ENCODE measurements at places on chromosomes 4 and X.

GRCh38 chr4:26346203-26346620 lies 25.4 kb downstream of the RBPJ start:
- no peak for DNase-seq

GRCh38 chrX:65035446-65035770 lies 59.2 kb upstream of the ZC4H2 start:
- no peak for DNase-seq

GRCh38 chrX:23742174-23742696 lies 841 bp downstream of the ACOT9 start:
- DNase-seq: peak; percentile 32

- no peak for DNase-seq
Observed at GRCh38 chrX:134369576-134369975, 90.4 kb upstream of the HPRT1 start.

DNA sequence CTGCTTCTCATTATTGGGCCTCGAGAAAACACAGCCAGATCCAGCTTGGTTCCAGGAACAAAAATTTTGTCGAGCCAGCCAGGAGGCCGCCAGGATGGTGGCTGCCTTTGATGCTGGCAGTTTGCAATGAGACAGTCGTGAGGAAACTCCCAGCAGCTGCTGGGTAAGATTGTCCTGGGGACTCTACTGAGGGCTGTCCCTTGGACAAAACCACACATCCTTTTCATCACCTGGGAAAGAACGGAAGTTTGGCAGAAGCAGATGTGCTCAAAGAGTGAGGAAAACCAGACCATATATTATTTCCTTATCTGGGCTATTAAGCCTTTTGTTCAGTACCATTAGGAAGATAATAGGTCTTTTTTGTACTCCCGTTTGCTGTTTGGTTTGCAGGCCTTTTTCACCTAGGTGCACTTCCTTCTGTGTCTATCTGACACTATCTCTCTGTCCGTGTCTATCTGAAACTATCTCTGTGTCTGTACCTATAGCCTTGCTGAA lies 13.4 kb upstream of the PAPSS1 start:
- DNase-seq: no peak

DNA sequence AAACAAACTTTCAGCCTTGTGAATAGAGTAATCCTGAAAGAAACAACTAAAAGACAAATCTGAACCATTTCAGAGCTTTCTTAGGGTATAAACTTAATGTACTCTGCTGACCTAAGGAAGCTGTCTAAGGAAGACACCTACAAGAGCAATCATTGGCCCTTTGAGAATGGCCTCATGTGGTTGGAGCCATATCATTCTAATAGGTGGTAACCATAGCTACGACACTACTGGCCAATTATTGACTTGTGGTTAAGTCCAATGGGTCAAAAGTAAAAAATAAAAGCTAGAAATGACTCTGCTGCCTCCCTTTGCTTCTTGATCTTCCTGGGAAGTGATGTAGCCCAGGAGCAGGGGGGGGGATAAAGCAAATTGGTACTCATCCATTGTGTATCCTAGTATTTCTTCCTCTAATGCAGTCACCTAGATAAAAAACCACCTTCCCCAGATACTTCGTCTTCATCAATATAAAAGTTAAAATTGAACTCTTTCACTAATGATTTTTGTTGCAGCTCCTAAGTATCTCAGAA lies 547.0 kb downstream of the ARAP2 start:
- DNase-seq: no peak

- DNase-seq: no peak
Observed at GRCh38 chr4:137956256-137956655, 285.9 kb downstream of the SLC7A11 start.

DNA sequence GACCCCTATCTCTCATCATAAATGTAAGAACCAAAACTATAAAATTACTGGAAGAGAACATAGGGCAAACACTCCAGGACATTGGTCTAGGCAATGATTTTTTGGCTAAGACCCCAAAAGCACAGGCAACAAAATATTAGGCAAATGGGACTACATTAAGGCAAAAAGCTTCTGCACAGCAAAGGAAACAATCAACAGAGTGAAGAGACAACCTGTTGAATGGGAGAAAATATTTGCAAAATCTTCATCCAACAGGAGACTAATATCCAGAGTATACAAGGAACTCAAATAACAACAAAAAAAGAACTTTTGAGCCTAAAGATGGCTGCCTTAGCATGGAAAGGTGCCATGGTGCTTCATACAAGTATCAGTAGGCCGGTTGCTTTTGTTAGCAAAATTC lies 111.1 kb upstream of the FMR1 start:
- DNase-seq: no peak

GRCh38 chr4:26362745-26363439 lies 42.1 kb downstream of the RBPJ start:
- DNase-seq: no peak

DNA sequence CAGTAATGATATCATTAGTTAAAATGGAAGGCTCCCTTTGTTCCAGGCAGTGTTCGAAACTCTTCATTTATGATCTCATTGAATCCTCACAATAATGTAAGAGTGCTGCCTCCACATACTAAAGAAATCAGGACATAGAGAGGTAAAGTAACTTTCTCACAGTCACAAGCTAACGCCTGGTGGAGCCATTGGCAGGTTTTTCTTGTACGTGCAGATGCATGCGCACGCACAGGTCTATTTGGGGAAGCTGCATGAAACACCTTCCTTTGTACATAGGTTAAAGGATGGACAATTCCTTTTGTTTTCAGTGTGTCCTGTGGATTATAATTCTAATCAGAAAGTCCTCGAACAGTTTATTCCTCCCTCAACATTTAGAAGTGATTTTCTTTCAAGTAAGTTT lies 176.2 kb downstream of the RAPGEF2 start:
- no peak for DNase-seq

DNA sequence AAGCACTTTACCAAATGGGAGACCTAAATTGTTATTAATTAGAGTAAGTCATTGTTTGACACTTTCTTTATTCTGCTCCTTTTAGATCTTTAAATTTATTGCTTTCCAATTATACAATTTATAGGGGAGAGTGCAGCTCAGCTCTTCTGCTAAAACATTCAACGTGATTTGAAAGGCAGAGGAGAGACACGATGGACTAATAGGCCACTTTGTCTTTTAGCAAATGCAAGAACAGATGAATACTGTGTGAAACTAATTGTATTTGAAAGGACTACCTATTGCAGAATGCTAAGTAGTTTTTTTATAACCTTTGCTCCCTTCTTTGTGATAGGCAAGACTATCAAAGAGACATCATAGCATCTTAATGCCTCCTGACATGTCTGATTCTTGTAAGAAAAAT lies 320.4 kb upstream of the KLF3 start:
- DNase-seq: no peak

DNA sequence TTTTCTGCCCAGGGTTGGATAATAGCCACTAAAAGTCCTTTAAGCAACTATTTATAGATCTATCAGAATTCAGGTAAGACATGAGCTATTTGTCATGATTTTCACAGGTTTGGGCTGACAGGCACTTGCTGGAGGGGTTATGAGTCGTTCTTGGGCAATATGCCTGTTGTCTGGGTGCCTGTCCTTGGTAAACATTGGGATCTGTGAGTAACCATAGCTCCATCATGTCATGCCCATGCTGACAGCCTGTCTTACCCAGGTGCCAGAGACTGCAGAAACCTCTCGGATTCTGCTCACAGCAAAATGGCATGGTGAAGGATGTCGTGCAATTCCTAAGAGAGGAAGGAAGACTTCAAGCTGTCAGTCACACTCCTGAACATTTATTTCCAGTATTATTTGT lies 116.0 kb upstream of the PUDP start:
- no peak for DNase-seq

DNA sequence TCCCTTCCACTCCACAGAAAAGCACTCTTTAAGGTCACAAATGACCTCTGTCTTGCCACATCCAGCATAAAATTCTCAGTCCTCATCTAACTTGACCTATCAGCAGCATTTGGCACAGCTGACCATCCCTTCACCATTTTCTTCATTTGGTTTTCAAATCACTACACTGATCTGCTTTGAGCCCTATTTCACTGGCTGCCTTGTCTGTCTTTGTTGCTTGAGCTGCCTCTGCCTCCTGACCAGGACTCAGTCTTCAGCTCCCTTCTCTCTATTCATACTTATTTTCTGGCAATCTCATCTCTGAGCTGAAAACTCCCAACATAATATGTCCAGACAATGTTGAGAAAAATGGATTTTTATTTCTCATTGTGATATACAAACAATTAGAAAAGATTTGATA lies 27.7 kb upstream of the PDE5A start:
- no peak for DNase-seq

DNA sequence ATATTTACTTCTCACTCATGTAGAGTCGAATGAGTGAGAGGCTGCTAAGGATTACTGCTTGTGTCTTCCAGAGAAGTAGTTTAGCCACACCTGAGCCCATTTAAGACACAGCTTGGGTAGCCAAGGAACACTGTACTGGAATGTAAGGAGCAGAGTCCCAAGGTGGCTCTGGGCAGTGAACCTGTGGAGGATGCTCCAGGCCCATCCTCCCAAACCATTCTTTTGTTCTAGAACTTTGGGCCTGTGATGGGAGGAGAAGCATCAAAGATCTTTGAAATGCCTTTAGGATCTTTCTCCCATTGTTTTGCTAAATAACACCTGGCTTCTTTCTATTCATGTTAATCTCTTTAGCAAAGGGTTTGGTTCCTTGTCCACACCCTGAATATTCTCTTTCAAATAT lies 162.2 kb downstream of the KLHL4 start:
- no peak for DNase-seq

DNA sequence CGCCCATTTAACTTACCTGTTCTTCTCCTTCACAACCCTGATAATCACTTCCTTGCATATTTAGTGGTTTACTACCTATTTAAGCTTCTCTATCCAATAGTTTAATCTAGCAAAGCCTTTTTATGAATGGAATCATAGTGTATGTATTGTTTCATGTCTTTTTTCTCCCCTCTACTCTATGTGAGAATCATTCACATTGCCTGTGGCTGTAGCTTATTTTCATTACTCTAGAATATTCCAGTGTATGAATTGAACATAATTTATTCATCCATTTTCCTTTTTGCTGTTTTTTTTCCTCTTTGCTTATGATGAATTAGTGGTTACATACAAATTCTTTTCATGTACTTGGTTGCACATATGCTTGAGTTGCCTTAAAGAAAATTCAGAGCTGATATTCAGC lies 490 bp upstream of the ADH4 start:
- DNase-seq: no peak

DNA sequence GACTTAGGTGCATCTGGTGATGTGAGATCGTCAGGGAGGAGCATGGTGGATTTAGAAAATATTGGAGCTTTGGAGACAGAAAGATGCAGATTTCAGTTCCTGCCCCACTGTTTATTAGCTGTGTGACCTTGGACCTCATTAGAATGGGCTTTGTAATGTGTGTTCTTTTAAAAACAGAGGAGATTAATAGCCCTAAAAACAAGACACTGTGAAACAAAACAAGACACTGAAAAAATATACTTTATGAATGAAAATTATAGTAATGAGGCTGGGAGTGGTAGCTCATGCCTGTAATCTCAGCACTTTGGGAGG lies 79.5 kb downstream of the EVC start:
- no peak for DNase-seq

- no peak for DNase-seq
Observed at GRCh38 chr4:158958489-158959270, 144.2 kb upstream of the RAPGEF2 start.

All from keratinocyte (primary cell).